ENCODE measurements at places on chromosomes 6 and 20.

- no peak for DNase-seq
Observed at GRCh38 chr6:131565056-131565455, 8.0 kb upstream of the ARG1 start.

GRCh38 chr6:42401613-42401951, 50.1 kb downstream of the TRERF1 start:
- no peak for DNase-seq

DNA sequence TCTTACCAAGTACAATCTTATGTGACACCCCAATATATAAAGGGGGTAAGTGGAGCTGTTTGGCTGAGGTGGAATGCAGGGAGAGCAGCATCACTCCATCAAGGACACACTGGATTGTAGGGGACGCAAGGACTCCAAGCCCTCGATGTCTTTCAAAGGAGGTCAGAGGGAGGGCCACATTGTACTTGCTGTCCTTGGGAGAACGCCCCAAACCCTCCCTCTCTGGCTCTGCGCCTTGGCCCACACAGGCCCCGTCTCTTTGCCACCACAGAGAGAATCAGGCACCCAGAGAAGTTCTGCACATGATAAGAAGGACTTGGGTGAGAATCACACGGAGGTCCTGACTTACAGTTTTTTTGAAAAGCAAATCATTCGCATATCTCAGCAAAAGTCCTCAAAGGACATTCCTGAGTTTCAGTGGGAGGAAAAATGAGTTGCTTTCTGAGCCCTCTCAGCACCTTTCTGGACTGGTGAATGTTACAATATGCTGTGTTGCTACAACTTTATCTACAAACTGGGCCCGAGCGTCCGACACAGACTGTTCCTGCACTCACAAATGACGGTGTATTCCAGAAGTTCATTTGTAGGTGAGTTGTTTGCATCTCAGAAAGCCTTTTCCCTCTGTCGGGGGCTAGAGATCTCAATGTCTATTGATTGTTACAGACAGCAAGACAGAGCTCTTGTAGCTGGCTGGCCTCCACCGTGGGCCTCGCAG, 92.5 kb upstream of the AKAP12 start:
- no peak for DNase-seq

GRCh38 chr6:12956991-12957320, 240.4 kb downstream of the PHACTR1 start:
- no peak for DNase-seq

GRCh38 chr6:45256697-45257695, 71.1 kb upstream of the RUNX2 start:
- no peak for DNase-seq

DNA sequence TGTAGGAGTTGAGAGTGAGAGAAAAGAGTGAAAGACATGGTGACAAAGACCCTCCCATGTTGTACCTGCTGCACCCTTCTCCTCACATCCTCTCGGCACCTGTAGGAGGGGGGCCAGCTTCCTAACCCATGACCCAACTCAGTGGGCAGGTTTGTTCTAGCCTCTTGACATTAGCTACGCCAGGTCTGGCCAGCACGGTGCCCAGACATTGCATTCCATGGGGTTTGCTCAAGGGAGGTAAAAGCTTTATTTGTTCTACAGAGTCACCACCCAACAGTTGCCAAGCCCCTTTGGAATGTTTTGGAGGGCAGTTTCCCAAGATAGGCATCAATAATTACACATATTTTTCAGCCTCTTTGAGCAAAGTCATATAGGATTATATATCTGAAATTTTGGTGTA, 22.7 kb upstream of the TGM6 start:
- DNase-seq = no peak

DNA sequence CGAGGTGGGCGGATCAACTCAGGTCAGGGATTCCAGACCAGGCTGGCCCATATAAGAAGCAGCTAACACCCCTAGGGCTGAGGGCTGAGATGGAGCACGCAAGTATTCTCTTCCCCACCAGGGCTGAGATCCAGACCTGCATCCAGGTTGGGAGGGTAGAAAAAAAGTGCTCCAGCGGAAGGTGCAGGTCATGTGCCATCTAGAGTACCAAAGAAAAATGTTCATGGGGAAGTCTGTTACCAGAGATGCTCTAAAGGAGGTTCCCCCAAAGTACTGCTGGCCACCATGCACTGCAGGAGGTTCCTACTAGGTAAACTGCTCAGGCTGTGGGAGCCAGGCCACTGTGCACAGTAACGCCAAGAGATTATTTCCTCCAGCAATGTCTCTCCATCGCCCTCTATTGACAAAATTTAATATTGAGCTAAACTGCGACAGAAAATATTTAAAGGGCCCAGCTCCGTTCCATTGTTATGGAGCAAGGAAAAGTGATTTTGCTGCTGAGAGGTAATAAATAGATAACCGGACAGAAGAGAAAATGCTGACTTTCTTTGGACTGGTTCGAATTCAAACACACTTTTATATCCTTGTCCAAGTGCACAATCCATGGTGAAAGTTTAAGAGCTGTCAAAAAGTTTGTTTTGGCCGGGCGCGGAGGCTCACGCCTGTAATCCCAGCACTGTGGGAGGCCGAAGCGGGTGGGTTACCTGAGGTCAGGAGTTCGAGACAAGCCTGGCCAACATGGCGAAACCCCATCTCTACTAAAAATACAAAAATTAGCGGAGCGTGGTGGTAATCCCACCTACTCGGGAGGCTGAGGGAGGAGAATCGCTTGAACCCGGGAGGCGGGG, 159.9 kb downstream of the OR2B2 start:
- no peak for DNase-seq

GRCh38 chr6:79385333-79385732, 150.9 kb upstream of the HMGN3 start:
- DNase-seq = no peak

GRCh38 chr20:62142252-62143080, 728 bp downstream of the PSMA7 start:
- DNase-seq = no peak

- DNase-seq = no peak
Observed at GRCh38 chr20:37346236-37346534, 245 bp downstream of the SRC start.

DNA sequence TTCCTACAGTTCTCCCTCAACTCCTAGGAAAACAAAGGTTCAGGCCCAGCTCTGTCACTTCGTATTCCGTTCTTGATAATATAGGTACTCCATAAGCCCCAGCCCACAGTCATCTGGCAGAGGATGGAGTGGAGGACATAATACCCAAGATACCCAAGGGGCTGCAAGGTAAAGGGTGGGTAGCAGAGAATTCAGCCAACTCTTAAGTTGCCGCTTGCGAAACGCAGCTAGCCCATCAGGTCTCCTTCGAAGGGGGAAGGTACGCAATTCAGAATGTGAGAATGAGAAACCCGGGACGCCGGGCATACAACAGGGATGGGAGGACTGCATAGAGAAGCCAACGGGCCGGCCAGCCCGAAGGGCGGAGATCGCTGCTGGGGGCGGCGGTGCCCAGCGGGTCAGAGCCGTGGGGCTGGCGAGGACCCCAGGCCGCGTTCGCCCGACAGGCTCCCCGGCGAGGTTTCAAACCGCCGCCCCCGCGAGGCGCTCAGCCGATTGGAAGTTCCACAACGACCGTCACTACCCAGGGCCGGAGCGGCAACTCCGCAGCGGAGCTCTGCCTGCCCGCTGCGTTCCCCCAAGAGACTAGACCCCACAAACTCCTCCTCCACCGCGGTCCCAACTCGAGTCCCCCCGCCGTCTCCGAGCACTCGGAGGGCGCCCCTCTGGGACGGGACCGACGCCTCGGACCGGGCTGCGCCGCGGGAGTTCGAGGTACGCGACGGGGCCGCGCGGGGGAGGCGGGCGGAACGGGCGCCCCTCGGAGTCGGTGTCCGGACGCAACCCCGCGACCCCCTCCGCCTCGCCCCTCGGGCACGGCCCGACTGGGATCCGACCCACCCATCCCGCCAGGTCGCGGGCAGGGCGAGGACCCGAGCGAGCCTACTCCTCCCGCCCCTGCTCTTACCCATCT, 911 bp downstream of the CDK19 start:
- no peak for DNase-seq

DNA sequence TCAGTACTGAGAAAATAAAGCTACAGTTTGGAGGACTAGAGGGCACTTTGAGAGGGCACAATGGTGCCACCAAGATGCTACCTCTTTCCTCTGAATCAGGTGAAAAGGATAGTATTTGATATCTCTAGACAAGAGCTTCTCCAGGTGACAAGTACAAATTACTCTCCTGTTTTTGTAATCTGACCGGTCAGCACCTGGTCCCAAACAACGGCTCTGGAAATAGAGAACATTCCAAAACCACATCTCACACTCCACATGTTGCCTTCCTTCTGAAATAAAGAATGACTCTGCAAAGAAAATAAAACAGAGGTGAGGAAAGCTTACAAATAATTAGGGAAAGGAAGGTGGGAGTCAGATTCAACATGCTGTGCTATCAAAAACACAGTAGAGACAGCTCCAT, 51.3 kb upstream of the CITED2 start:
- no peak for DNase-seq

Data from stimulated activated CD4-positive, alpha-beta T cell treated with anti-CD3 and anti-CD28 coated beads, Interleukin-1b, Interleukin-23, amount 100 ng/mL, for 1 hour (primary cell).